Forelimb muscle (tissue), 1 donor: ENCODE measurements at places on chromosomes 3 and 15. TPM values are rescaled to one million over a fixed set of nuclear protein-coding genes. Genes with fewer than 3 reads are reported as not detected.

- DNase-seq = no peak
These were observed 963 bp downstream of the GRAMD1C start for GRCh38 chr3:113839551-113839950.

GRCh38 chr3:55897573-55898224 lies 410.6 kb upstream of the WNT5A start:
- DNase-seq = no peak

DNA sequence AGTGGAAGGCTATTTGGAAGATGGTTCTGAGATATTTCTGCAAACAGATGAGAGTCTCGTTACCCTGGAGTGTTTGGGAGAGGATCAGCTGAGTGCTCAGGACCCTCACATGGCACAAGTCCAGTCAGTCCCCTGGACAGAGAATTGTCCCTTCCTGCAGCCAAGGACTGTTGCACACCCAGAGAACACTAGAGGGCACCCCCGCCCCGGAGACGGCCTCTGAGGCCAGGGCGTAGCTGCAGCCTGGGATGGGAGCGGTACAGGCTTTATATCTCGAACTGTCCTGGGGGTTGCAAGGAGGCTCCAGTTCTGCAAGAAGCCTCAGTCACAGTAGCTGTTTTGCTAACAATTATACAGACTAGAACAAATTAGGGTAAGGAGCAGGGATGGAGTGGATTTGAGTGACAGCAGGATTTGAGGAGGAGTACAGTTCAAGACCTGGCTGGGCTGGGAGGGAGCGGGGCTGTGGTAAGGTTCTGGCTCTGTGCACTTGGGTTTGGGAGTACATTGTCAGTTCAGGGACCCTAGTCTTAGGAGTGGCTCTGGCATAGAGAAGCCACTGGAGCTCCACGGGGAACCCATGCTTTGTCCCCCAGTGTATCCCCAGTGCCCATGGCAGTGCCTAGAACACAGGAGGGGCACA lies 67.6 kb upstream of the HACD2 start:
- DNase-seq = no peak

- DNase-seq = no peak
These were observed 58.9 kb downstream of the TMCC1 start for GRCh38 chr3:129834580-129834979.

- no peak for DNase-seq
These were observed 132.1 kb upstream of the WNT5A start for GRCh38 chr3:55619046-55619808.

- no peak for DNase-seq
These were observed 73.5 kb downstream of the PPM1L start for GRCh38 chr3:160829486-160830009.

GRCh38 chr15:66777596-66778313 lies 75.7 kb downstream of the SMAD6 start:
- no peak for DNase-seq

DNA sequence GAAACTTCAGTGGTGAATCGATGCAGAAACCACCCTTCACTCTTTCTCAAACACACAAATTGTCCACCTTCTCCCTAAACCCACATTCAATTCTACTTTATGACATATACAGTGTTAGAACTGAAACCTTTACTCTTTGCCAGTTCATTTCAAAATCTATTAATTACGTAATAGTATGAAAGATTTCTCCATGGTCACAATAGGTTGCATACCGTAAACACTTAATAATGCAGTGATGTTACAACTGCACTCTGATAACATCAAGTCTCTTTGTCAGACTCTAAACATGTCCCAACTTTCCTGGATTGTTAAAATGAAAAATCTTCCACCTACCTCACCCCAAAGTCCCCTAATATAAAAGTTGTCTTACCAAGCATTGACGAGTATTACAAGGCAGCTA lies 111.8 kb upstream of the PROK2 start:
- no peak for DNase-seq

- DNase-seq = no peak
These were observed 38.2 kb upstream of the PLCL2 start for GRCh38 chr3:16846373-16847080.

GRCh38 chr3:14133188-14133800 lies 8.4 kb downstream of the TMEM43 start:
- DNase-seq = no peak

- no peak for DNase-seq
These were observed 9.4 kb downstream of the PIK3CB start for GRCh38 chr3:138825336-138825735.

GRCh38 chr3:7410782-7411181 lies 549.9 kb downstream of the GRM7 start:
- no peak for DNase-seq

Gene OXTR
- polyA plus RNA-seq = 9.4 TPM

Gene DNAJA4
- 92.8 TPM for polyA plus RNA-seq

Gene SSUH2
- polyA plus RNA-seq = 3.5 TPM

Gene LTK
- polyA plus RNA-seq = 12.9 TPM

Gene EFCAB12
- polyA plus RNA-seq = 0.13 TPM

Gene HRH1
- 3.0 TPM for polyA plus RNA-seq

Gene TM4SF4
- not detected for polyA plus RNA-seq

Gene FBXW12
- 0.15 TPM for polyA plus RNA-seq

Gene DOCK3
- polyA plus RNA-seq = 0.15 TPM
